ENCODE measurements at places on chromosomes 5 and 9.
A peak's percentile ranks its signal among the peaks of the same experiment; 100 is the strongest.

- no peak for DNase-seq
Measured at GRCh38 chr9:87309236-87309635, 188.4 kb upstream of the DAPK1 start.

DNA sequence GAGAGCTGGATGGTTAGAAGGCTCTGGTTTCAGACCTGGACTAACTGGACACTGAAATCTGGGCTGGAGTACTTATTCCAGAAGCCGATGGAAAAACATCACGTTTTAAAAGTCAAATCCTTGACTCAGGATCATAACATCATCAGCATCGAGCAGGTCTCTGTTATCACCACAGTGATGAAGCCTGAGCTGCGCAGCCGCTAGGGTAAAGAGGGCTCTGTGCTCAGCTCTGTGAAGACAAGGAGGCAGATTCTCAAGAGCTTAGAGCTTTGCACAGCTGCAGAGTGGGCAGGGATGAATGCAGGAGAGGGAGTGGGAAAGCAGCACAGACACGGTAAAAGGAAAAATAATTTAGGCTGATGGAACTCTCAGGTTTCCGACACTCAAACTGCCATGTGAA, 208.8 kb upstream of the TAS2R1 start:
- DNase-seq = peak; percentile 48

- DNase-seq = no peak
Measured at GRCh38 chr5:97544240-97544639, 361.2 kb upstream of the RIOK2 start.

- DNase-seq = no peak
Measured at GRCh38 chr5:136037001-136037705, 8.4 kb downstream of the TGFBI start.

DNA sequence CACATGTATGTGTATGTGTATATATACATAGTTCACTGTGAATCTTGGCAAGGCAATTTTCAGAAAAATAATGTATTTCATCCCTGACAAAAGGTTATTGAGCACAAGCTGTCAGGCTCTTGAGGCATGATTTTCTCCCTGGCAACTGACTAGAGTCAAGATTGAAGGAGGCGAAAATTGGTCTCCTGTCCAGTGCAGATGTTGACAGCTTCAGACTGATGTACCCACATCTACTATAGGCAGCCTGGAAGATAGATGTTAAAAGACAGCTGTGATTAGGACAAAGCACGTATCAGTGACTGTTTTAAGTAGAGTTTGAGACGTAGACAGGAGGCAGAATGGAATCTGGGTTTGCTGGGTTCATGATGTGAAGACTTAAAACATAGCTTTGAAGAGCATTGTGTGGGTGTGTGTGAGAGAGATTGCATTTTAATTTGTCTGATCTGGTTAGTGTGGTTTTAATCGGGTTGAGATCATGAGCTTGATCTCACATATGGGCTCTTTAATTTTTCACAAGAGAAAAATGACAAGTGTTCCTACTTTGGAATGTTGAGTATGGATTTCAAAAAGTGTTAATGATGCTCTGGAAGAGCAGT, 39.1 kb downstream of the CTNNA1 start:
- no peak for DNase-seq

DNA sequence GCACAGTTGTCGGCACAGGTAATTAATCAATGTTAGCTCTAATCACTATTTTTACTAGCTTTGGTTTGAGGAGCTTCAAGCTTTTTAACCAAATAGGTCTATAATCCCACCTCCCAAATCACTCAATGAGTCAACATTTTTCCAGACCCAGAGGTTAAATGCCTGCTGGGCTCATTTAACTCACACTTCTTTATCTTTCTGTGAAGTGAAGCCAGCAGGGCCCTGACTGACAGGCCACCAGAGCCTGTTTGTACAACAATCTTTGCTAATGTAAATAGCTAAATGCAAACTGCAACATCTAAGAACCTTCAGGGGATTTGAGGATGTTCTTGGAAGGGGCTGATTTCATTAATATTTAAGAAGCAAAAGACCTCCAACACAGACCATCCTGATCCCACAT, 98.4 kb upstream of the NREP start:
- DNase-seq = no peak

DNA sequence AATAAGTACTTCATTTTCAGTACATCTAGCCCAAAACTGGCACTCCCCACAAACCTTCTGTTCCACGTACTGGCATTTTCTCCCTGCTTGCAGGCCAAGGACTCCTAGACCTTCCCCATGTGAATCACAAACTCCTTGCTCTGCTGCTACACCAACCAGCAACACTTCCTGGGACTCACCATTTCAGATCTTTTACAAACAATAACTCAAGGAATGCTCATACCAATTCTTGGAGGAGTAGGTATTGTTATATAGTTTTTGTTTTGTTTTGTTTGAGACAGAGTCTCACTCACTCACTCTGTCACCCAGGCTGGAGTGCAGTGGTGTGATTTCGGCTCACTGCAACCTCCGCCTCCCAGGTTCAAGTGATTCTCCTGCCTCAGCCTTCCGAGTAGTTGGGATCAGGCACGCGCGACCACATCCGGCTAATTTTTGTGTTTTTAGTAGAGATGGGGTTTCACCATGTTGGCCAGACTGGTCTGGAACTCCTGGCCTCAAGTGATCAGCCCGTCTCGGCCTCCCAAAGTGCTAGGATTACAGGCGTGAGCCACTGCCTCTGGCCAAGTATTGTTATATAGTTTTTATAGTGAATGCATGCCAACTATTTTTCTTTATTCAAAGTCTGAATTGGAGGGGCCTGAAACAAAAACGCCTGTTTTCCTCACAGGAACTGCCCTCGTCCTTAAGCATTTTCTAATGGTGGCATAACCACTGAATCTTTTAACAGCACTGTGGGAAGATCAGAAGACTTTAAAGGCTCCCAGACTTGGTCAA, 210.8 kb downstream of the TSSK1B start:
- DNase-seq = no peak

DNA sequence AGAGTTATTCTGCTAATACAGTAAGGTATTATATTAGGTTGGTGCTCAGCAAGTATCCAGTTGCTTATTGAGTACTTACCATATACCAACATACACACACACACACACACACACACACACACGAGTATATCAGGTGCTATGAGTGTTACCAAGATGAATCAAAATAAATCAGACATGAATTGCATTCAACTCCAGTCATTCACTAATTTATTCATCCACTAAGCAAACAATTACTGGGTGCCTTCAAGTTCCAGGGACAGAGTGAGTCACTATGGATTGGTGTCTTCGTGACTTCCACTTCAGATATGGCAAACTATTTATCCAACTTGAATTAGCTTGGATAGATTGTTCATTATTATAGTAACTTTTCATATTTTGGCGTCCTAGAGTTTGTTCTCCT, 140.7 kb upstream of the SLC44A1 start:
- DNase-seq = no peak

- no peak for DNase-seq
Measured at GRCh38 chr5:56002303-56002702, 7.5 kb upstream of the IL6ST start.

DNA sequence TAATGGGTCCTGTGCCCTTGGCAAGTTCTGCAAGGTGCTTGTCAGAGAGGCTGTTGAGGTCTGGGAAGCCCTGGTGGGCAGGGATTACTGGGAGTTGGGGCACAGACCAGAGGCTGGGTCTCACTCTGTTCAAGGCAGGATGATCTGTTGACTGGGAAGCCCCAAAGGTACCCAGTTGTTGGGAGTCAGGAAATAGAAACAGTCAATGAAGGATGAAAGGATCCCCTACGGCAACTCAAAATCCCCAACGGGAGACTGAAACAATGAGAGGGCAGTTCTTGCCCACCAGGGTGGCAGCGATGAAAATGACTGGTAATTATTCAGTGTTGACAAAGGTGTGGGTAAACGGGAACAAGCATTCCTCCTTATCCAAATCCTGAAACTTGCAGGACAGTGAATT, 31.2 kb downstream of the BNIP1 start:
- DNase-seq = no peak

DNA sequence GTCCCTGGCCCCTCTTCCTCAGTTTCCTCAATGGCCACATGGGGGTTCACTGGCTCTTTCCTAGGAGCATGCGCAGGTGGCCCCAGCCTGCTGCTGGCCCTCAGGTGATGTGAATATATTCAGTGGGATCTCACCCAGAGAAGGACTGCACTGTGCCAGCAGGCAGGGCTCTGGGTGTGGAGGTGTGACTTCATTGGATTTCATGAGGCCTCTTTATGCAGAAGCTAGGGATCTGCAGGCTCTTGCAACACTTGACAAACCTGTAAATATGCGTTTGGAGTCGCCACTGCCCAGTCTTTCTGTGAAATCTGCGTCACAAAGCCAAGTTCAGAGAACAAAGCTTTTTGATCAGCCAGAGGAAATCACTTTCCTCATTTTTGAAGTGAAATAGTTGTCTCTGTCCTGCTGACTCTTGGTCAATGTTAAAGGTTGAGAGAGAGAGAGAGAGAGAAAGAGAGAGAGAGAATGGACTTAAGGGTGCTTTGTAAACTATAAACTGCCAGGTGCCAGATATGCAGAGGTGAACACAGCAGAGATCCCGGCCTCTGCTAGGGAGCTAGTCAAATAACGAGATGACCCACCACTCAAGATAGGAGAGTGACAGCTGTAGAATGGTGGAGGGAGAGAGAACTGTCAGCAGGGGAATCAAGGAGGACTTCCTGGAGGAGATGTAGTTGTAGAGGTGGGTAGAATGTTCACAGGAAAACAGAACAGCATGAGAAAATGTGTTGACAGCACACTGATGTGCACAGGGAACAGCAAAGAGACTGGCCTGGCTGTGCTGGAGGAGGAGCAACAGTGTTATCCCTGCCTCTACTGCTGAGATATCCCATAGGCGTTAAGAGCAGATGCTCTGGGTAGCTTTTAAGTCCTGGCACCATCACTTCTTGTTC, 167.0 kb upstream of the ZNF618 start:
- no peak for DNase-seq

DNA sequence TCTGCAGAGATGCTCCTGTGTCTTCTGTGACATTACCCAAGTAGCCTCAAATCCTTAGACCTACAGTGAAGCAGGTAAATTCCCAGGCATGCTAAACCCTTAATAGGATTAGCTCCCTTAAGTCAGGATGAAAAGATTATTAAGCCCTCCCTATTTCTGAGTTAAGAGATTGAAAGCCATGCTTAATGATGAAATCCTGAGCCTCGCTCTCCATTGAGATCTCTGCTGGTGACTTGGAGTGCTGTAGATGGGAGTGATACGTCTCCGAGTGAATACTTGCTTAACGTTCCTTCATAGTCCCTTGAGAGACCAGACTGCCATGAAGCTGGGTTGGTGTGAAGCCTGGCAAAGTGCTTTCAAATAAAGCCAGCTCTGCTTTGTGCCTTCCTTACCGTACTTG, 34.2 kb downstream of the AOPEP start:
- DNase-seq = no peak

- DNase-seq = no peak
Measured at GRCh38 chr5:12845549-12846159, 941.4 kb upstream of the CTNND2 start.

DNA sequence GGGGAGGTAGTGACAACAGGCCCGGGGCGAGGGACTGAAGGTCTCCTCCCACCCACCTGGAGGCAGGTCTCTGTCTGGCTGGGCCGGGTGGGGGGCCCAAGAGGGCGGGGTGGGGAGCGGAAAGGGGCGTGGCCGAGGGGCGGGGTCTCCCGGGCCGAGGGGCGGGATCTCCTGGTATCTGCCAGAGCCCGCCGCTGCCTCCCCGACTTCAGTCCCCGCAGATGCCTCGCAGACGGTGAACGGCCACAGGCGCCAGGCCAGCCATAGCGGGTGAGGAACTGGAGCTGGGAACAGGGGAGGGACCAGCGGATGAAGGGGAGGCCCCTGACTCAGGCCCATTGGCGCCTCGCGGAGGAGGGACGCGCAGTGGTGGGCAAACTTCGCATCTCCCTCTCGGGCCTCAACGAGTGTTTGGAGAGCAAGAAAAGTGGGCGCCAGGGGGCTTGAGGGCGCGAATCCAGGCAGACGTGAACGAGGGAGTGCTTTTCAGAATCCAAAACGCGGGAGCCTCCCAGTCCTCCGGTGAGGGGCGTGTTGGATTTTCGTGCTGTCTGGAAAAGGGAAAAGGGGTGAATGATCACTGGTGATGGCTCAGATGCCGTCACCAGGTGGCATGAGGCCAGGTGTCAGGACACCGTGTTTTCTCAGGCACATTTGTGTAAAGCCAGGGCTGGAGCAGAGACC, at the start of gene ADGRD2:
ADGRD2 (plus strand) TSS at position 211 of the 684 bp plus-strand sequence. CDS start 1,216 bp downstream, outside the sequence.
- no peak for DNase-seq

DNA sequence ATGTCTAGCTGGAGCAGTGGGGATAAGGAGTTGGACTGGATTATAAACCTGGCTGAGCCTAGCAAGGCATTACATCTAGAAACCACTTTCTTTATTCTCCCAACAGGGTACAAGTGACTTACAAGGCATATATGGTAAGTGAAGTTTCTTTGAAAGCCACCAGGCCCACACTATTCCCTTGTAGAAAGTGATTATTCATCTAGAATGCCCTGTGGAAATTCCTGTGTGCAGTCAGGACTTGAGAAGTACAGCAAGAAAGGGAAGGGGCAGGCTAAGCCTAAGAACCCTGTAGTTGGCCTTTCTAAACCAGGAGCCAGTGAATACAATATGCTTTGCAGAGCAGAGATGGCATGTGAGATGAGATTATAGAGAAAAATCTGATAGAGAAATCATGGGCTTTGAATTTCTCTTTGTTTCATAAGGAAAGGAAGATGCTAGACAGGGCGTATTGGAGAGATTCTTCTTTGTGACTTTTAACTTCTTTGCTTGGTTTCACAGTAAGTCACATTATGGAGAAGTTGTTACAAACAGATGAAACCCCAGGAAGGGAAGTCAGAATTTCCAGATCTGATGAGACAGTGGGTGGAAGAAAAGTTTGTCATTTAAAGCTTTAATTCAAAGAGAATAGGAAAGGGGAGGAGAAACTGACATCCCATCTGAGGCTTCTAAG, 321.7 kb downstream of the NDUFS4 start:
- DNase-seq = no peak

DNA sequence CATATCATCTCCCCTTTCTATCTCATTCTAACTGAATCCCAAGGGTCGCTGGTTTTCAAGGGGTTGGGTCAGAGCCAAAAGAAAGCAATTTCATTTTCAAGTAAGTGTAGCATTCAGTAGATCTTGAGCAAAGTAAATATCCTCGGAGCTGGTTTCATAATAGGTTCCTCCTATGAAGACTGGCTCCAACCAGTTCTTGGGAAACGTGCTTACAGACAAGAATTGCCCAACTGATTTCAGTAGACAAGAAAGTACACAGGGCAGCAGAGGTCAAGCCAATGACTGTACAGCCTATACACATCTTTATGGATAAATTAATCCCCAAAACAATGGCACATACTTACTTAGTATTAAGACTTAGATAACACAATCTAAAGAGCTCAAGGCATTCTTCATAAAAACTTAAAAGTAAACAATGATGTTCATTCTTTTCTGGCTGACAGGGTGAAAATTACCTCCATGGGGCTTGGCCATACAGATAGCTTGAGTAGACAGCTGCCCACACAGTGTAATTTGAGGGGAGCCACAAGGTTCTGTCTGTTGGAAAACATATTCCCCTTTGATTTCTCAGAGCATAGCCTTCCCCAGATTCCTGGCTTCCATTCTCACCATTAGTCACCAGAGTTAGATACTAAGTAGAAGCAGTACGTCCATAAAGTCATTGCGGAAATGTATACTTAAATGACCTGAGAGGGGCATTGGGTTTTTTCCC, 163.9 kb downstream of the ARRDC3 start:
- no peak for DNase-seq
